ENCODE measurements at places on chromosomes 7 and 10.

GRCh38 chr7:100567751-100568175 is 5.9 kb downstream of the SAP25 start:
- DNase-seq: no peak

DNA sequence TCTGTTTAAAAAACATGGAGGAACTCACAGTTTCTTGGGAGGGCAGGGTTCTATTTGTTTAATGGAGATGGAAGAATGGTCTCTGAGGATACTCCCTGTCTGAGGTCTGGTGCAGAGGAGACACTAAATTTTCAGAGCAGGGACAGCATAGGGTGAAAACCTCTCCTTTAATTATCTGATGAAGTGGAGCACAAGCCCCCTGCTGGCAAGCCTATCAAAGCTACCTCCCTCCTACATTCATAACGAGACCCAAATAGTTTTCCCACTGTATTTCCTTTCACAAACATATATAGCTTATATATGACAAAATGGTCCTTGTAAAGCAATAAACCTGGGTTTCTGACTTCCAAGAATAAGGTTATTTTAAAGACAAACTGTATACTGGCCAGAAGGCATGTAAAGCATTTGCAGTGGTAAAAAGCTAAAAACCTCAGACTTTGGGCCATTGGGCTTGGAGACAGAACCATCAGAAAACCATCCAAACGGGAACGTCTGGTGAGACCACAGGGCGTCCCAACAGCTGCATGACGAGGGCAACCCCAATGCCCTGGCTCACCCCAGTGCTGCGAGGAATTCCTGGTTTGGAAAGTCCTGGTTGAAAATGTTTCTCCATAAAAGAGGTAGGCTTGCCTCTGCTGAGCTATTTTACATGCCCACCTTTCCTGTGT is 201.3 kb downstream of the FANK1 start:
- DNase-seq: no peak

- DNase-seq: no peak
These were observed 82.7 kb downstream of the SVOPL start for GRCh38 chr7:138618506-138618905.

GRCh38 chr7:115153769-115154477 is 232.0 kb downstream of the MDFIC start:
- no peak for DNase-seq

DNA sequence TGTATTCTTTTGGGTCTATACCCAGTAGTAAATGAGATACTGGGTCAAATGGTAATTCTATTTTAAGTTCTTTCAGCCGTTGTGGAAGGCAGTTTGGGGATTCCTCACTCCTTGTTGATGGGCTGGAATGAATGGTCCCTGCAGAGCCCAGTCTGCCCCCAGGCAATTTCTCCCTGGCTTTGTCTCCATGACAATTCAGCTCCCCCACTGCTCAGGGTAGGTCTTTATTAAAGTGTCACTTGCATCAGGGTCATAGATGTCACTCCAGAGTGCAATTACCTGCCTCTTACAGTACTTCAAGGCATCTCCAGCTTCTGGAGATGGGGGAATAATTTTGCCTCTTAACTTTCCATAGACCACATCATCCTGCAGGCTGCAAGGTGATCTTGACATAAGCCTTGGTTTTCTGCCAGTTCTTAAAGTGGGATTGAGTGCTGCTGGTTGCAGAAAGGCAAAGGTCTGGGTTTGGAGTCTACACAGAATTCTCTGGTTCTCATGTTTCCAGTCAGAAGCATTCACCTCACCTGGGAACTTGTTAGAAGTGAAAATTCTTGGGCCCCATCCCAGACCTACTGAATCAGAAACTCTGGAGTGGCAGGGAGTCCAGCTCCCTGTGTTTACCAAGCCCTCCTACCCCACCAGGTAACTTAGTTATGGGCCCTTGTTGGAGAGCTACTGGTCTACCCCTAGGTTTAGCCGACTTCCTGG is 442.4 kb downstream of the GALNT17 start:
- no peak for DNase-seq

GRCh38 chr7:25521236-25521635 is 292.9 kb upstream of the NPVF start:
- DNase-seq: no peak

GRCh38 chr7:826230-826917 is 5.9 kb upstream of the SUN1 start:
- DNase-seq: no peak

GRCh38 chr10:71695502-71696476 is 23.8 kb downstream of the C10orf105 start:
- no peak for DNase-seq

DNA sequence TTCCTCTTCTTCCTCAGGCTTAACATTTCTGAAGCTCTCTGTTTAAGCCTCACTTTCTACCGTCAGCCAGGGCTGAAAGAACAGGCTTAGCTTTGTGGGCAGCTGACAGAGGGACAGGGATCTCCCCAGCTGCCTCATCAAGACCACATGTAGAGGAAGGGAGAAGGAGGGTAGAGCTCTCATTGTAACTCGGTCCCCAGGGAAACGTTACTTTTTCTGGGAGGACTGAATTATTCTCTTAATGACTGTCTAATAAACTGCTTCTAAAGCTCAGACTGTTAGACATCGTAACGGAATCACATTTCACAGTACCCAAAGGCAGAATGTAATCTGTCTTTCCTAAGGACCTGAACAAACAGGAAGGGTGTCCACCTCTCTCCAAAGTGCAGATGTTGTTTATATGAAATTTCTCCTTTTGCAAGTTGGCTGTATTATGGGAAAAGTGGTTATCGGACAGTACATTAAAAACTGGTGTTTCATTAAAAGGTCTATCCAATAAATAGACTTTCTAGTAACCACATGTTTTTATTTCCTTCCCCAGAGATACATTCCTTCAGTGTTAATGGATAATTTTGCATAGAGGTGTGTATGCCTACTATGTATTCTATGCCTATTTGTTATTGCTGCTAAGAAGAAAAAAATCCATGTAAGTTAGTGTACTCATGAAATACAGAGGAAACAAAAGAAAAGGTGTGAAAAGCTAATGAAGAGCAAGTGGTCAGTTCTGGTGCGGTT is 144.2 kb downstream of the CTTNBP2 start:
- no peak for DNase-seq

GRCh38 chr10:81135851-81136250 is 598.1 kb downstream of the SH2D4B start:
- DNase-seq: no peak

DNA sequence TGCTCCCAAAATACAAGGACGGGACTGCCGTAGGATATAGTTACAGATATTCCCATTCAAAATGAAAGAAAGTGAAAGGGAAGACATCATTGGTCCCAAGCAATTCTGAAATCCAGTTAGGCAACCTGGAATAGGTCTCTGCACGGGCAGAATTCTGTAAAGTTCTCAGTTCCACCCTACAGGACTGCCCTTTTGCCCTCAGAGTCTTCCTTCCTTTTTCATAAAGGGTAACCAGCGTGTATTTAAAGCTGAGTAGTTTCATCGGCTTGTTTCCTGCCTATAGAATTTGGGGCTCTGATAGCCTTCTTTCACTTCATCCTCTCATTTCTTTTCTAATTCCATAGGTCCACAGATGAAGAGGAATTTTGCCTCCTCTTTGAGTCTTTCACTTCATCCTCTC is 20.0 kb downstream of the COPG2 start:
- no peak for DNase-seq

GRCh38 chr7:106767078-106767477 is 98.0 kb upstream of the PIK3CG start:
- DNase-seq: peak; percentile 71

- no peak for DNase-seq
These were observed 85.6 kb downstream of the SDK1 start for GRCh38 chr7:3386423-3387190.

DNA sequence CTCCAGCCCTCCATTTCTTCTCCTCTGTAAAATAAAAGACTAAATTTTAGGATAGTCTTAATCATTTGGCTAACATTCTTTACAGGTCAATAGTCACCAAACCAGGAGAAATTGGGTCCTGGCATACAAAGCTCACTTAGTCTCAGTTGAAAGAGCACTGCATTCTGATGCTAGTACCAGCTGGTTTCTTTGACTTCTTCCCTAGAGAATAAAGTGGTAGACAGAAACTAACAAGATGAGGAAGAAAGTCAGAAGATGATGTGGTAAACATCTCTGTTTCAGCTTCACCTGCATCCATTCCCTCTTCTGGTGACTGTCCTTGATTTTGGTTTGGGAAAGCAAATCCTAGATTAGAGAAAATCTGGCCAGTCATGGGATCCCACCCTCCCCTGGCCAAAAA is 37.2 kb downstream of the NKX2-3 start:
- no peak for DNase-seq

- DNase-seq: peak; percentile 59
These were observed 75.6 kb downstream of the MYOF start for GRCh38 chr10:93406364-93407145.

- no peak for DNase-seq
These were observed 204.7 kb upstream of the KLF14 start for GRCh38 chr7:130938661-130939060.

DNA sequence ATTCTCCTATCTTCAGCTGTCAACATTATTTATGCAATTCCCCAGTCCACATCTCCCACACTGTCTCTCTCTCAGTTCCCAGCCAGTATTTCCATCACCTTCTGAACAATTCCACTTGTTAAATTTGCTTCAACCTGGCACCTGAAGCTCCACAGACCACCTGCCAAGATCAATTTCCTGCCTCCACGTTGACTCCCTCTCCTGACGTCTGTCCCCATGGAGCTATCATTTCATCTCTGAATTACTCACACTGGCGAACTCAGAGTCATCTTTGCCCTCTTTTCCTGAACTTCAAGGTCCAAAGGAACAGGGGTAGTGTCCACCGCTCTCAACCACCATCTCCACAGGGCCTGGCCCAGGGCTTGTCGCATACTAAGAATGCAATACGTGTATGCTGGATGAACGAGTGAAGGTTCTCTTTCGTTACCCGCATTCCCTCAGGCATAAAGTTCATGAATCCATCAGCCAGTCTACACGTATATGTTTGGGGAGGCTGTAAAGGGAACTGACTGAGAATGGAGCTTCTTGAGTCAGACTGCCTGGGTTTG is 183.3 kb downstream of the JCAD start:
- DNase-seq: no peak

- DNase-seq: no peak
These were observed 61.0 kb downstream of the KLHDC10 start for GRCh38 chr7:130131191-130131834.

DNA sequence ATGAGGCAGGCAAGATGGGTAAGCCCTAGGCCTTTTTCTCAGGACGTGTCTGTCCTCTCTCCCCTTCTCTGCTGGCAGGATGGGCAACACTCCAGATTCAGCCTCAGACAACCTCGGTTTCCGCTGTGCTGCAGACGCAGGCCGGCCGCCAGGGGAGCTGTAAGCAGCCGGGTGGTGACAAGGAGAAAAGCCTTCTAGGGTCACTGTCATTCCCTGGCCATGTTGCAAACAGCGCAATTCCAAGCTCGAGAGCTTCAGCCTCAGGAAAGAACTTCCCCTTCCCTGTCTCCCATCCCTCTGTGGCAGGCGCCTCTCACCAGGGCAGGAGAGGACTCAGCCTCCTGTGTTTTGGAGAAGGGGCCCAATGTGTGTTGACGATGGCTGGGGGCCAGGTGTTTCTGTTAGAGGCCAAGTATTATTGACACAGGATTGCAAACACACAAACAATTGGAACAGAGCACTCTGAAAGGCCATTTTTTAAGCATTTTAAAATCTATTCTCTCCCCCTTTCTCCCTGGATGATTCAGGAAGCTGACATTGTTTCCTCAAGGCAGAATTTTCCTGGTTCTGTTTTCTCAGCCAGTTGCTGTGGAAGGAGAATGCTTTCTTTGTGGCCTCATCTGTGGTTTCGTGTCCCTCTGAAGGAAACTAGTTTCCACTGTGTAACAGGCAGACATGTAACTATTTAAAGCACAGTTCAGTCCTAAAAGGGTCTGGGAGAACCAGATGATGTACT is 13.1 kb downstream of the PHKG1 start:
- DNase-seq: peak; percentile 34

GRCh38 chr10:76869931-76870330 is 767.7 kb downstream of the KCNMA1 start:
- DNase-seq: no peak

- peak; percentile 53 for DNase-seq
These were observed 80.0 kb downstream of the C7orf25 start for GRCh38 chr7:42831718-42832522.

DNA sequence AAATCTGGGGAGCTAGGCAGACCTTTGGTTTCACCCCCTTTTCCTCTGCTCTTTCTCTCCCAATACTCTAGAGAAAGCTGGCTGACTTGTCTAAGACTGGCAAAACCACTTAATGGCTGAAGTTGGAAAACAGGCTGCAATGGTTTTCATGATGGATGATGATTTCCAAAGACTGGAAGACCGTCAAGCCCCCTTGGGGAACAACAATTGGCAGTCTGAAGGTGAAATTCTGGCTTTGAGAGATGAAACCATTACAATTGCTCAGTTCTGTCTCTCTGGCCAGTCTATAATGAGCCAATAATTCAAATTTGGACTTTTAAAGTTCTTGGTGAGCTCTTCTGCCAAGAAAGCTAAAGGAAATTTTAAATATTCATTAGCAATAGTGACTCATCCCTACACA is 680.5 kb downstream of the PARD3 start:
- DNase-seq: no peak

- DNase-seq: no peak
These were observed 18.2 kb upstream of the MYH16 start for GRCh38 chr7:99254390-99254789.

DNA sequence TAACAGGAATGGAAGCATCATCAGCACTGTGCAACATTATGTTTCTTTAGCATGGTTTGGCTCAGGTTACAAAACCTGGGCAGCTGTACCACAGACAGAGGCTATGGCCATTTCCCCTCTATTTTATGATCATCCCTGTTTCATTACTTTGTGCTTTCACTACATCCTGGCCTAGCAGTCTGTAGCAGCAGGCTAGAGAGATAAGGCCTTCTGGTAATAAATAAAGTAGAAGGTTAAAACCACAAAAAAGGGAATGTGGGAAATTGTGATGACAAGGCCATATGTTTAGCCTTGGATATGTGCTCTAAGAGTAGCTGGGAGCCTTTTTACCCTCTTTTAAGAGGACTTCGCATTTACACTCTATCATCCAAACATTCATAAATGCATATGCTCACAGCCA is 266.2 kb upstream of the PHF14 start:
- no peak for DNase-seq

- peak; percentile 58 for DNase-seq
These were observed 34.4 kb downstream of the PLEKHA8 start for GRCh38 chr7:30062587-30062986.

- no peak for DNase-seq
These were observed 904.1 kb downstream of the KCNMA1 start for GRCh38 chr10:76733441-76733936.

- DNase-seq: no peak
These were observed 25.7 kb upstream of the GGCT start for GRCh38 chr7:30530373-30530772.
